ENCODE measurements at places on chromosomes 4 and X. TPM values are rescaled to one million over a fixed set of nuclear protein-coding genes. Genes with fewer than 3 reads are reported as not detected.

TRPC5OS gene
- total RNA-seq, result 103 TPM

DNA sequence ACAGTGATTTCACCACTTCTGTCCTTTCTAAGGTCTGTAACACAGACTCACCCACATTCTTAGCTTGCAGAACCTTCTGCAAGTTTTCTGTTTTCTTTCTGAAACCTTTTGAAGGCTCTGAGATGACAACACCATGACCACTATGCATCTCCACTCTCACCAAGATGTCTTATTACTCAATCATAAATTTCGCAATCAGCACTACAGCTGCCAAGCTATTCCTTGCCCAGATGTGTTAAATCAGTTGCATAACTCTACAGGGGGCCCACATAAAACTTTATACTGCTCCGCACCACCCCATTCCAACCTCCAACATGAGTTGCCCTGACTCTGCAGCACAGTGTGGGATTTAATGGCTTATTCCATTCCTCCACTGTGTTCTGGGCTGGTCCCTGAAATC lies 229.9 kb downstream of the COL25A1 start:
- no peak for DNase-seq
- no peaks in the 10 kb centered on the region for H3K27me3 ChIP-seq
- H3K4me1 ChIP-seq, result no peaks in the 10 kb centered on the region
- no peak overlapping the region for H3K4me3 ChIP-seq

CLNK gene
- not detected for total RNA-seq

GRCh38 chr4:170138580-170139194 lies 48.9 kb upstream of the AADAT start:
- H3K27me3 ChIP-seq, result no peaks in the 10 kb centered on the region
- H3K36me3 ChIP-seq, result no peaks in the 10 kb centered on the region
- H3K27ac ChIP-seq, result no peak overlapping the region
- peak; percentile 90 for DNase-seq
- no peak overlapping the region for H3K4me3 ChIP-seq

MBNL3 gene
- total RNA-seq, result 175 TPM

DNA sequence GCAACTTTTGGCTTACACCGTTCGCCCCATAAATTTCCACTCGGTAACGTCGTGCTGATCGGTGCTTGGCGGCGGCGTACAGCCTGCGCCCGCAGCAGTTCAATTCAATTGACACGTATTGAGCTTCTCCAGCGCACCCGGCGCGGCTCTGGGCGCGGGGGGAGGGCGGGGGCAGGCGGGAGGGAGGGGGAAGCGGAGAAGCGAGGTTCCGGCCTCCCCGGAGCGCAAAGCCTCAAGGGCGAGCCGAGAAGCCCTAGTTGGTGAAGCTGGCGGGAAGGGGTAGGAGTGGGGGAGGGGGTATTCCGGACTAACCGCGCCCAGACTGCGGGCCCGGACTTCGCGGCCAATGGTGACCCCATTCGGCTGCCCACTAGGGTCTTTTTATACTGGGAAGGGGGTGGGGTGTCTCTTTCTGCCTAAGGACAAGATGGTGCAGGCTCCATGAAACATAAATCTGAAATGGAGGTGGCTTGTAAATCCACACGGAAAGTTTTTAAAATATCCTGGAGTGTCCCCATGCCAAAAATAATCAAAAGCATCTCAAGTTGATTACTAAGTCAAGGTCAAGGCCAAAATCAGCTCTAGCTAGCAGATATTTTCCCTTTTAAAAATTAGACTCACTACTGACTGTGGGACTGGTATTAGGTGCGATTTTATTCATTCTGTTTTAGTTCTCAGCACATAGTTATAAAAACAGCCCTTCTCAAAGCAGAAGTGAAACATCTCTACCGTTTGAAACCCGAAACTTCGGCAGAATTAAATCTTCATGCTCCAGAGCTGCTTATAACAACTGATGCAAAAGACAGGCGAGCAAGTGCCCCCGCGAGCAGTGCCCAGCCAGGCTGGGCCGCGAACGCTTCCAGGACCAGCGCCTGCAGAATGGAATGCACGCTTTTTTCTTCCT lies 1.5 kb upstream of the BCOR start:
- no peaks in the 10 kb centered on the region for H3K27me3 ChIP-seq
- H3K27ac ChIP-seq, result peak overlapping the region; percentile 78
- H3K4me1 ChIP-seq, result peaks cover 8% of the 10 kb centered on the region
- no peaks in the 10 kb centered on the region for H3K36me3 ChIP-seq

GRCh38 chrX:54246866-54247265 lies 63.8 kb upstream of the FAM120C start:
- no peak for DNase-seq
- no peak overlapping the region for H3K4me3 ChIP-seq
- no peak overlapping the region for H3K27ac ChIP-seq
- H3K4me1 ChIP-seq, result no peaks in the 10 kb centered on the region
- H3K36me3 ChIP-seq, result no peaks in the 10 kb centered on the region

DNA sequence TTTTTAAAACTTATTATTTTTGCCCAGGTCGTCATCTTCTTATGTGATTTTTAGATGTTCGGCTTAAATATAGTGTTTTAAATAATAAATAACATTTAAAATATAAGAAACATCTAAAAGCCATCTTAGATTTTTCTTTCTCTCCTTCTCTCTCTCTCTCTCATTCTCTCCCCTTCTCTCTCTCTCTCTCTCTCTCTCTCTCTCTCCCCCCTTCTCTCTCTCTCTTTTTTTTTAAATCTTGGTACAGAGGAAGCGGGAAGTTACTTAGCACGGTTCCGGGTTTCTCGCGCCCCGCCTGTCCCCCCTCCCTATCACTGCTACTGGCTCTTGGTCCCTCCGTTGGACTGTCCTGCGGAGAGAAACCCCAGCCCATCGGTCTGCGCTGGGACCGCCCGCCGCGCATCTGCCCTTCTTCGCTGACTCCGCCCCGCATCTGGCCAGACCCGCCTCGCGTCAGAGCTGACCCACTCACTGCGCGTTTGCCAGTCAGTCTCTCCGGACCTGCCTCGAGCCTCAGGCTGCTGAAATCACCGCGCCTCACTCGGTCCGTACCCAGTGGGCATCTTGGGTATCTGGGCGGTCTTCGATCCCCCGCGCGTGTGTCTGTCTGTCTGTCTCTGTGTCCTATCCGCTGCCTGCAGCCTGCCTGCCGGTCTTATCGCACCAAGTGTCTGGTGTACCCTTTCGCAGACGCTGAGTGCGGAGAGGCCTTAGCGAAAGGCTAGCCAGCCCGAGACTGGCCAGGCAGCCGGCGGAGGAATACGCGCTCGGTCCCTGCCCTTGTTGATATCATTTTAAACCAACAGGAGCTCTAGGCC lies at the start of gene PABPC5:
TSS of gene PABPC5 (plus strand) at position 489 of the 818 bp plus-strand sequence. CDS start 739 bp downstream, outside the sequence.
- peak within 1 kb of the TSS; percentile 56 for H3K4me3 ChIP-seq
- no peaks in the 10 kb centered on the region for H3K4me1 ChIP-seq
- no peaks in the 10 kb centered on the region for H3K36me3 ChIP-seq
- no peaks in the 10 kb centered on the region for H3K27me3 ChIP-seq
- H3K27ac ChIP-seq, result peak within 1 kb of the TSS; percentile 80

DNA sequence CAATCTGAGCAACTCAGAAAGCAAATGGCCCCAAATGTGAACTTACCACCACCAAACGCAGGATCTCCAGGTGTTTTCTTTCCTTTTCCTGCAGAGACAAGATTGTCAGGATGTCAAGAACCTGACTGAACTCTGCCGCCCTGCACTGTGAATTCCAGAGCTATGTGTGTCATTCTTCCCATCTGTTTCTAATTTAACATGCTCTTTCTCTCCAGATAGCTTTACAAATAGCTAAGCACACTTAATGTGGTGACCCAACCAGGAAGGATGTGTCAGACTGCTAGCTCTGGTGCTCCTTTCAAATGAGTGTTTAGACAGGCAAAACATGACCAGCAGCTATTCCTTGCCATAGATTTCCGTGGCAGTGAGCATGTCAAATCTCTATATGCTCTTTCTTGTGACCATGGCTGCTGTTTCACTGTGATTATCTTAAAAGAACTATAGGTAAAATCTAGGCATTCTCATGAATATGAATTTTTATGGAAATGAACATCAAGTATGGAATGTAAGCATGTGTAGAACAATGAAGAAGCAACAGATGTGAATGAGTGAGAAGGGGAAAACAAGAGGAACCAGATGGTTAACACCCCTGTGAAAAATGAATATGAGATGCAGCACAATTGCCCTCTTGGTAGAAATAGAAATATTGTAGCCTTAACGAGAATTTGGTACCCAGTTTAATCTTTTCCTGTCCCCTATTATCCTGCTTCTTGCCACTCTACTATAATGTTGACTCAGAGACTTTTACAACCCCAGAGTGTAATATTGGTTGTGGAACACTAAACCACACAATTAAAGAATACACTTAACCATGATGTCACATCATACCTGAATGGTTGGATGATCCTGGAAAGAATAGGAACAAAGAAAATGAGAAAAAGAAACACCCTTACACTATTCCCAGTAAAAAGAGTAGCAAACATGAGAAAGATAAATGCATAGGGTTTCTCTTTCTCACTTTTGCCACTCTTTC lies 247.8 kb upstream of the DKK2 start:
- H3K27me3 ChIP-seq, result no peaks in the 10 kb centered on the region
- H3K4me3 ChIP-seq, result no peak overlapping the region
- H3K27ac ChIP-seq, result no peak overlapping the region
- no peaks in the 10 kb centered on the region for H3K4me1 ChIP-seq

- no peaks in the 10 kb centered on the region for H3K36me3 ChIP-seq
- no peaks in the 10 kb centered on the region for H3K4me1 ChIP-seq
- H3K27me3 ChIP-seq, result no peaks in the 10 kb centered on the region
- no peak for DNase-seq
Observed at GRCh38 chr4:185853841-185854240, 41.8 kb upstream of the SORBS2 start.

VGLL1 gene
- total RNA-seq, result not detected

DNA sequence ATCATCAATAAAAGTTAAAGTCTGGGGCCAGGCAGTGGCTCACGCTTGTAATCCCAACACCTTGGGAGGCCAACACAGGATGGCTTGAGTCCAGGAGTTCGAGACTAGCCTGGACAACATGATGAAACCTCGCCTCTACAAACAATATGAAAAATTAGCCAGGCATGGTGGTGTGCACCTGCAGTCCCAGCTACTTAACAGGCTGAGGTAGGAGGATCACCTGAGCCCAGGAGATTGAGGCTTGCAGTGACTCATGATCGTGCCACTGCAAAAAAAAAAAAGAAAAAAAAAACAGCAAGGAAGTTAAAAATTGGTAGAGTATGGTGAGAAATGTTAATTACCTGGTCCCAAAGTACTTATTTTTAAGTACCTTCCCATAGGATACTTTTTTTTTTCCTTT lies 27.5 kb downstream of the FBXW7 start:
- no peak for DNase-seq

- no peak overlapping the region for H3K27ac ChIP-seq
- no peaks in the 10 kb centered on the region for H3K36me3 ChIP-seq
- no peaks in the 10 kb centered on the region for H3K27me3 ChIP-seq
- no peaks in the 10 kb centered on the region for H3K4me1 ChIP-seq
Observed at GRCh38 chr4:74105656-74106280, 6.8 kb upstream of the CXCL2 start.

CABS1 gene
- 66.2 TPM for total RNA-seq

GRCh38 chr4:3234171-3235029 lies 14.6 kb upstream of the MSANTD1 start:
- no peak for DNase-seq
- no peak overlapping the region for H3K4me3 ChIP-seq
- no peaks in the 10 kb centered on the region for H3K4me1 ChIP-seq
- no peak overlapping the region for H3K27ac ChIP-seq
- H3K36me3 ChIP-seq, result no peaks in the 10 kb centered on the region

GRCh38 chrX:12962041-12962504 lies 12.8 kb upstream of the TMSB4X start:
- DNase-seq, result no peak
- no peaks in the 10 kb centered on the region for H3K27me3 ChIP-seq
- no peak overlapping the region for H3K4me3 ChIP-seq
- H3K4me1 ChIP-seq, result no peaks in the 10 kb centered on the region

DCHS2 gene
- total RNA-seq, result 6.5 TPM

DNA sequence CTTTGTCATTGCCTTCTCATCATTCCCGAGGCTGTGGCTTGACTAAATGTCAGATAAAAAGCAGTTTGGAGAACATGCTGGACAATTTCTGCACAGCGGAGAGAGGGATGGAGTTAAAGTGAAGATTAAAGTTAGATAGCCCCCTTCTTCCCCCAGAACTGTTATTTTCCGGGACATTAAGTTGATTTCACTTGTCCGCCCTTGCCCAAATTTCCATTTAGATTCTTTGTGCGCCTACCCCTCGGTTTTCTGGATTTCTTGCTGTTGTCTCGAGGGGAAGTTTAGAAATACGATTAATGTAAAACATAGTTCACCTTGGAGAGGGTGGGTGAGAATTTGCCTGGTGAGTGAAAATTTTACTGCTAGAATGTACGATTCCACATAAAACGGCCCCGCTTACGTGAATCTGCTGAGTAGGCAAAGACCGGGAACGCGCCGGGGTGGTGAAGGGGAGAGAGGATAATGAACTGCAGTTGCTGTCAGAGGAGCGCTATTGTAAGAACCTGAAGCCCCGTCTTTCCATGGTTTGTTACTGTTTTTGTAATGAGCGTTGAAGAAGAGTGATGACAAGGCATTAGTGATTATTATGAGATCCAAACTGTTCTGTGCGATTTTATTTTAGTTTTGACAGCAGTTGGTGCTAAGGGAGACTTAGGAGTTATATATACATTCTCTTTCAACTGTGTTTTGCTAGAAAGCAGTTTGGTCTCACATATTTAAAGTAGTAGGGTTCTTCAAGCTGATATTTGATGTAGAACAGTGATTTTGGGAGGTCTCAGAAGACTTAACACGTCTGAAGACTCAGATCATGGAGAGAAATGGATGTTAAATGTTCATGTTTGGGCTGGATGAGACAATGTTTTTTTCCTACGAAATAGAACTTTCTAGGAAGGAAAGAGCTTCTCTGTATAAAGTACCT lies 73.0 kb downstream of the AFF1 start:
- peak overlapping the region; percentile 88 for H3K4me3 ChIP-seq
- no peaks in the 10 kb centered on the region for H3K27me3 ChIP-seq
- H3K4me1 ChIP-seq, result peaks cover 23% of the 10 kb centered on the region
- no peaks in the 10 kb centered on the region for H3K36me3 ChIP-seq
- DNase-seq, result peak; percentile 83
- peak overlapping the region; percentile 95 for H3K27ac ChIP-seq

- no peaks in the 10 kb centered on the region for H3K27me3 ChIP-seq
- DNase-seq, result no peak
- H3K36me3 ChIP-seq, result no peaks in the 10 kb centered on the region
- no peak overlapping the region for H3K4me3 ChIP-seq
- H3K27ac ChIP-seq, result no peak overlapping the region
Observed at GRCh38 chr4:142380052-142380602, 466.0 kb downstream of the INPP4B start.

- no peaks in the 10 kb centered on the region for H3K27me3 ChIP-seq
- H3K4me1 ChIP-seq, result no peaks in the 10 kb centered on the region
- H3K27ac ChIP-seq, result no peak overlapping the region
- no peaks in the 10 kb centered on the region for H3K36me3 ChIP-seq
Observed at GRCh38 chr4:39227906-39228305, 45.6 kb downstream of the WDR19 start.

GRCh38 chr4:40682290-40683101 lies 52.8 kb upstream of the RBM47 start:
- H3K27ac ChIP-seq, result no peak overlapping the region
- H3K36me3 ChIP-seq, result no peaks in the 10 kb centered on the region
- no peaks in the 10 kb centered on the region for H3K4me1 ChIP-seq
- H3K27me3 ChIP-seq, result no peaks in the 10 kb centered on the region
- H3K4me3 ChIP-seq, result no peak overlapping the region

- no peaks in the 10 kb centered on the region for H3K27me3 ChIP-seq
- no peak overlapping the region for H3K4me3 ChIP-seq
- no peaks in the 10 kb centered on the region for H3K4me1 ChIP-seq
Observed at GRCh38 chr4:152849350-152849749, 69.6 kb downstream of the ARFIP1 start.

WDR17 gene
- 10.2 TPM for total RNA-seq

All from testis (tissue), 5 donors.